ENCODE measurements at places on chromosomes 7 and 10.
A peak's percentile ranks its signal among the peaks of the same experiment; 100 is the strongest.

DNA sequence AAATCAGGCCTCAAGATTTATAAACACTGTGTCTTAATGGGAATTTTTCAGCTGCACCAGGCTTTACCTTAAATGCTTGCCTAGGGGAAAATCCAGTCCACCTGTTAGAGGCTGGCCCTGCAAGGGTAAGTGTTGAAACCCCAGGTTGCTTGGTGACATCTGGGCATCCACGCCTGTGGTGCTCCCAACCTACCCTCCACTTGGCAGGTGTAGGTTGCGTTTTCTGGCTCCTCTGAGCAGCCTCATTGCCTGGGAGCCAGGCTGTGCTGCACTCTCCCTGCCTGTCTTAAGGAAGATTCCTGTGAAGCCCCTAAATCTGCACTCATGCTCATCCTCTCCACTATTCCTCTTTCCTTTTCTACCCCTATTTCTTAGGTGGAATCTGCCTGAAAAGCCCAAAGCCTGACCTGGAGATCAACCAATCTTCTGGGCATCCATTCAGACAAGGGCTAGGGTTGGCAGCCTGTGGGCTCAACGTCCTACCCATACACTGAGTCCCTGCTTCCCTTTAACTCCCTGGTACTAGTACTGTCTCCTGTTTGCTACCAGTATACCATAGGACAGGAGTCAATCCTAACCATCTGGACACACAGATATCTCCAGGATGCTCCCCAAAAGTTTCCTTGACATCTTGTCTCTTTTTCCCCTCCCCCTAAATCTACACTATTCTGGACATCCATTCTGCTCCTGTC is 150.4 kb downstream of the PDE1C start:
- DNase-seq = no peak

GRCh38 chr7:45663167-45663921 is 89.2 kb downstream of the ADCY1 start:
- DNase-seq = peak; percentile 4

GRCh38 chr7:78323118-78323517 is 524.5 kb downstream of the PHTF2 start:
- no peak for DNase-seq

GRCh38 chr10:88861036-88861435 is 9.4 kb upstream of the ANKRD22 start:
- no peak for DNase-seq

GRCh38 chr10:115091161-115091560 is 2.0 kb upstream of the ATRNL1 start:
- no peak for DNase-seq

DNA sequence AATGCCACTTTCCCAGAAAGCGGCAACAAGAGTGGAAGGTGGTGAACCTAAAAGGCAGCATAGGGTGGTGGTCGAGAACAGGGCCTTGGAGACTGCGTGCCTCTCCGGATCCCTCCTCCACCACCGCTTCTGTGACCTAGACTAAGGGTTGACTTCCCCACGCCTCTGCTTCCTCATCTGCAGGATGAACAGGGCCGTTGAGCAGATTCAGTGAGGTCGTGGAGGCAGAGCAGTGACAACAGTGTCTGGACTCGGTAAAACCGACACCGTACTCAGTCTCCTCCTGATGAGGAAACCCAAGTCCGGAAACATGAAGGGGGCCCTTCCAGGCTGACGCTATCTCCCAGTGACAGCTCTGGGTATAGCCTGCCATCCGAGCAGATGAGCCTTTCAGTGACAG is 162.6 kb downstream of the CELF2 start:
- DNase-seq = peak; percentile 35

Measured in activated CD4-positive, alpha-beta T cell treated with anti-CD3 and anti-CD28 coated beads for 1 hour (primary cell).